Left cardiac atrium (tissue), 4 donors: ENCODE measurements at places on chromosomes 6 and 20. TPM values are rescaled to one million over a fixed set of nuclear protein-coding genes. Genes with fewer than 3 reads are reported as not detected.

DNA sequence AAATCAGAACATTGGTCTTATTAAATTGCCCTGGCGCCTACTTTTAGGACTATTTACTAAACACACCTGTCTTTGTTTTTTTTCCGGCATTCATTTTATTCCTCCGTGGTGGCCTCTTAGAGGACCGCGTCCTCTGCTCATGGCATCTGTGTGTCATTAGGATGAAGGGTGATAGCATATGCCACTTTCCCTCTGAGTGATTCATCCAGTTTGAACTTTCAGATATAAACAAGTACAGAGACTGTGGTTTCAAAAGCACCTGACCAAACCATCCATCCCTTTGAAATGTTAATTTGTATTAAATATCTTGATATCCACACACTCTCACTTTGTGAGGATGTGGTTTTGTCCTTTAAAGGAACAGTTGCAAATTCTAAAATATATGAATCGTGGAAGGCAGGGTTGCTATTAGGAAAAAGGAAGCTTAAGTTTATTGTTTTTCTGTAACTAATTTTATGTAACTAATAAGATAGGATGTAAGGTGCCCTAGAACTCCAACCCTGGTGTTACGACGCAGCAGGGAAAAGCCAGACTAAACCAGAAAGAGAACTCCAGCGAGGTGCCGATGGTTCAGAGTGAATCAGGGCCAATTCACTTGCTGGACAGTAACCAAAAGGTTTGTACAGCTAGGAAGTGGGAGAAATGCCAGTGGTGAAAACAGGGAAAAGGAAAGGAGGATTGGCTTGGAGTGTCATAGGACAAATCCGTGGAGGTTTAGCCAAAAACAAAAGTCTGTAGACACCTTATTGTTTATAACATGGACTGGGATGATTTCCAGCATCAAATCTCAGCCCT is 98.7 kb downstream of the SHLD1 start:
- no peak for DNase-seq

- DNase-seq, result no peak
These were observed 19.2 kb downstream of the PPIL6 start for GRCh38 chr6:109421184-109421583.

DNA sequence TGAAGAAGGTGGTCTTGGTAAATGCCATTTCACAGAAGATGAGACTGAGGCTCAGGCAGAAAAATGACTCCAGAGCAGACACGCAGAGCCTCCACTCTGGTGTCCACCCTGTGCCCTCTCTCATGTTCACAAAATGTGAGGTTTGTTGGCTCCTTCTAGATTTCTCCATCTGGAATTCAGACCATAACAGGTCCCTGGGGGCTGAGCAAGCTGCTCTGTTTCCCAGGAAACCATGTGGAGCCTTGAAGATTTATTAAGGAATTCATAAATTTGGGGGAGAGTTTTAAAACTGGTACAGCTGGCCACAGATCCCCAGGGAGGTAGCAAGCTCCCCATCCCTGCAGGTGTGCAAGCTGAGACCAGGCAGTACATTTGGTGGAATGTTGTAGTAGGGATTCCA is 38.8 kb upstream of the SIRPA start:
- no peak for DNase-seq

- DNase-seq, result no peak
These were observed 190.8 kb downstream of the BMP7 start for GRCh38 chr20:57075603-57076002.

DNA sequence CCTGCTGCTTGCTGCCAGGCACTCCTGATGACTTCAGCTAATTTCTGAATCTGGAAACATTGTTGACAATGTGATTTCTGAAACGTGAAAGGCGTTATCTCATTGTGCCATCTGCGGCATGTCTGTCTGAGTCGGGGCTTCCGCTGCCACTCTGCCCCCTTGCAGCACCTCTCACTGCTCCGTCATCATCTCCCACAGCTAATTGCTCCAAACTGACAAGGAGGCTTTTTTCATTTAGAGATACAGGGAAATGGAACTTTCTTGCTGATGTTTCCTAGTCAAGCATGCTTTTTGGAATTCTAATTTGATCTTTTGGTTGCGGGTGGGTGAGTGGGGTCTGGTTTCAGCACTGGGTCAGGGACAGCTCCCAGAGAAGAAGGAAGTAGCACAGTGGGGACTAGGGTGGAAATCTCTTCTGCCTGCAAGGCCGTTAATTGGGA is 233.5 kb downstream of the DHX35 start:
- no peak for DNase-seq

NFATC2 gene
- 7.0 TPM for total RNA-seq

MUC22 gene
- 0.06 TPM for total RNA-seq

DNA sequence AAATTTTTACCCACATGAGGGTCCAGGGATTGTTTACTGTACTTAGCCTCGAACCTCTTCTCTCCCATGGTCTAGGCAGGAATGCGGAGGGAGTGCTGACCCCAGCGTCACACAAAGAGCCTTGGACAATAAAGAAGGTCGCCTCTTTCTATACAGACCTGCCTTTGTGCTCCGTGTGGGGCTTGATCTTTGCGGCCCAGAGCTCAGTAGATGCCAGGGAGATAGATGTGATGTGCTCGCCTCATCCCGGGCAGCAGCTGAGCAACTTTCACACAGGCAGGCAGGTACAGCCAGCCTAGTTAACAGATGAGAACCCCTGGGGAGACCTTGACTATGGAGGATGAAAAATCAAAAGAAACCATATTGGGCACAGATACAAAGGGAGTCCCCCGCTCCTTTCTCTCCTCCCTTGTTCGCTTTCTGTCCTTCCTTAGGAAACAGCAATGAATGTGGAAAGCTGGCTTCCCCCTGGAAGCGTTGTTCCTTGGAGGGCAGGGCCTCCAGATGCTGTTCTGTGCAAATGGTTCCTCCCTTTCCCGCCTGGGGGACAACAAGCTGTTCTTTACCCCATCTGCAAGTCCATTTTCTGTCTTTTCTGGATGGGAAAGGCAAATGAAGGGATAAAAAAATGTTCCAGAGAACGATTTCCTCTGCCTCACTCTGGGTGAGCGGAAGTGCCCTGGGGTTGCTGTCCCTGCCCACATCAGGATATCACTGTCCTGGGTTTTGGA is 128.3 kb downstream of the OLIG3 start:
- no peak for DNase-seq

DNA sequence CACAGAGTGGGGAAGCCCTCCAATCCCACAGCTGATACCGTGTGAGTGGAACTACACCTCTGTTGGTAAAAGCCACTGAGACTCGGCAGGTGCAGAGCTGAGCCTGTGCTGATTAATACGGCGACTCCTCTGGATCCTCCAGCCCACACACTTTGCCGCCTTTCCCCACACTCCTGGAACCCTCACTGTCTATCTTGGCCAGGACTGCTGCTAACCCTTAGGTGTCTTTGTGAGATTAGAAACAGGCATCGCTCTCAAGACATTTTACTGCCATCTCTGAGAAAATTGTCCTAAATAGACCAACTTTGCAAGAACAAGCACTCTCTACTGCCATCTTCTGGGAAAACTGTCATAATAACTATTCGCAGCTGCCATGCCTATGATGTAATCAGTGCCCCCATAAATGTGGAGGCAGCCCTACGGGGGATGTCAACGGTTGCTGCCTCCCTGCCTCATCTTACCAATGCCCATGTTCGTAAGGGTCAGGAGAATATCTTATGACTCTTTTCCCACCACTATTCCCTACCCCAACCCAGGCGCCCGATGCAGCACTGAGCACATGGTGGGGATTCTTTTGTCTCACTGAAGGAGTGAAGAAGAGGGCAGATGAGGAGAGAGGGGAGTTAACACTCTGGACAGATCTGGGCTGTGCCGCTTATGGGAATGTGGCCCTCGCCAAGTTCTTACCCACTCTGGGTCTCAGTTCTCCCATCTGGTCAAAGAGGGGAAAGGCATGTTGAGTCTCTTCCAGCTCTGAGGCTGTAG is 26.1 kb upstream of the KCNB1 start:
- no peak for DNase-seq

BPIFB1 gene
- total RNA-seq, result not detected

DNA sequence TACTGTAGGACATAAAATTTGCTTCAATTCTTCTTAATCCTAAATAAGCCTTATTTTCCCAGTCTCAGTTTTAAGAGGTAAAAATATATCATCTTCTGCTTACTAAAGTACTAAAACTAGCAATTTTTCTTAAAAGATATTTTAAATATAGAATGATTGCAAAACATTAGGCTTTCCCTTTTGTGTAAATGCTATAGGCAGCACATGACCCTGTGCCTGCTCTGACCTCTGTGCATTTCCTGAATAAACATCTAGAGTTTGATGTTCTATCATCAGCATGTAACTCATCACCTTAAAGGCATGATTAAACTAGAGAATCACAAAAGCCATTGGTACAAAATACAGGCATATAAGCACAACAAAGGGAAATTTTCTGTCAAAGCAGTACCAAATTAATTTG is 422.7 kb downstream of the TFAP2B start:
- DNase-seq, result no peak

PGC gene
- not detected for total RNA-seq

ZNF311 gene
- total RNA-seq, result 0.68 TPM

PAX1 gene
- total RNA-seq, result not detected

- DNase-seq, result no peak
These were observed 1413.9 kb upstream of the ADGRB3 start for GRCh38 chr6:67221226-67221625.
